Stimulated activated CD8-positive, alpha-beta memory T cell treated with anti-CD3 and anti-CD28 coated beads, Interleukin-7, amount 100 ng/mL, for 24 hours (primary cell): ENCODE measurements at places on chromosomes 6 and 20.

GRCh38 chr6:108562503-108562993, 1.8 kb downstream of the FOXO3 start:
- no peak for DNase-seq

- no peak for DNase-seq
These were observed 105.9 kb upstream of the ID4 start for GRCh38 chr6:19731282-19731681.

DNA sequence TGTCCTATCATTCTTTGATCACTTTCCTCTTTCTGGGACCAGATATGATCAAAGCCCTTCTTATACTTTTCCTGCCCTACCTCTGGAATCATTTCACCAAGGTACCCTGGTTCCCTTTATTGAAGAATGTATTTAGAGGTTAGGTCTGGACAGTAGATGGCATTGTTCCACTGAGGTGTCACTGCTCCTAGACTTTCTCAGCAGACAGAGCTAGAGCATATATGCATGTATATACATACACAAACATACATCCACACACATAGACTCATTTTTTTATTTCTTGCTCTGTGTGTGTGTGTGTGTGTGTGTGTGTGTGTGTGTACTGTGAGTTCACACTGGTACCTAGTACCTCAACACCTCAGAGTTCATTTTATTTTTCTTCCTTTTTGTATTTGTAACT, 40.9 kb downstream of the PTPRA start:
- no peak for DNase-seq

DNA sequence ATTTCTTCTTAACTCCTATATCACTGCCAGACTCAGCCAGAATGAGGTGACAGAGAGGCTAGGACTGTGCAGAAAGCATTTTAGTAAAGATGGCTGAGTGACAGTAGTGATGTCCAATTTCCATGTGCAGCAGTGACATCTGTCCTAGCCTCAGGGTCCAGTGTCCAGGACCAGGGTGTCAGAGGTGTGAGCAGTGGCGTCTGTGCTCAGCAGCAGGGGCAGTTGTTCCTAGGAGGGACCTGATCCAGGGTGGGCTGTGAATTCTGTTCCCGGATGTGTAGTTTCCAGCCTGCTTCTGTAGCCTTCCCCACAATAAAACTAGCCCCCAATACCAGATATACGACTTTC, 6.0 kb downstream of the HLA-B start:
- DNase-seq: no peak

- no peak for DNase-seq
These were observed 111.8 kb downstream of the HAO1 start for GRCh38 chr20:7828437-7828836.

GRCh38 chr6:109055771-109056235, 38.8 kb downstream of the SESN1 start:
- DNase-seq: no peak

GRCh38 chr6:27250277-27251111, 3.0 kb downstream of the PRSS16 start:
- DNase-seq: no peak

- DNase-seq: no peak
These were observed 121.9 kb upstream of the BTN3A2 start for GRCh38 chr6:26243132-26243531.

GRCh38 chr6:43724354-43724753, 36.8 kb upstream of the MRPS18A start:
- DNase-seq: no peak

- DNase-seq: no peak
These were observed 118.1 kb downstream of the IRF4 start for GRCh38 chr6:509676-510075.

GRCh38 chr6:11653028-11653583, 115.6 kb downstream of the TMEM170B start:
- no peak for DNase-seq

DNA sequence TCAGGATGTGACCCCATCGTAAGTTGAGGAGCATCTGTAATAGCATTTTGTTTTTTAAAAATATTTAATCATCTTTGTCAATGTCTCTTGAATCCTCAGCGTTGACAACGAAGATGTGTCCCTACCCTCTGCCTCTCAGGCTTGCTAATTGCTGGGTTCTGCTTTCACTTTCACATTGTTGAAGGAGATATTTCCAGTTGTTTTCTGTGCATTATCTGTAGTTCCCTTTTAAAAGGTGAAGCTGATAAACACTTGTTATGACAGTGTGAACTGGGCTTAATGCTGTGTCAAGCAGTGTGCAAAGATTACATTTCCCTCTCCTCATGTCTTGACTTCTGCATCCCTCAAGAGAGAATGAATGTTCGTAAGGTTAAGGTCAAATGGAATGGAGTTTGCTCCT, 54.9 kb downstream of the CSE1L start:
- no peak for DNase-seq

GRCh38 chr6:143692696-143693095, 14.9 kb downstream of the PHACTR2 start:
- no peak for DNase-seq

GRCh38 chr6:85473748-85474147, 23.9 kb downstream of the NT5E start:
- DNase-seq: no peak

GRCh38 chr6:25402125-25402524, 123.0 kb downstream of the CARMIL1 start:
- no peak for DNase-seq

GRCh38 chr6:29259721-29260120, 41.8 kb upstream of the OR14J1 start:
- no peak for DNase-seq

DNA sequence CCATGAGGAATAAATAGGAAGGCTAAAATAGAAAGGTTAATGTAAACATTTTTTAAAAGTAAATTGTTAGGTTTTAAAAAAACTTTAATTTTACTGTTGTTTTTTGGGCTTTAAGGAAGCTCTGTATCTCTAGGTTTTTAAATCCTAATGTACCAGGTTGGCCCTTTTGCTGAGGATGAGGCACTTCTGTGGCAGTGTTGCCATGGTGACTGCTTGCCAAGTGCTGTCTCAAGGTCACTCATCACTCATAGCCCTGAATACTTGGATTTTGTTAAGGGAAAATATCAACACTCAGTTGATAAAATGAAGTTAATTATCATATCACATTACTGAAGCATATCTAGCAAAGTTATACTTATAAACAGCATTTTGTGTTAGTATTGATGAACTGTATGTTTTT, 50.2 kb downstream of the NCOA3 start:
- DNase-seq: no peak

DNA sequence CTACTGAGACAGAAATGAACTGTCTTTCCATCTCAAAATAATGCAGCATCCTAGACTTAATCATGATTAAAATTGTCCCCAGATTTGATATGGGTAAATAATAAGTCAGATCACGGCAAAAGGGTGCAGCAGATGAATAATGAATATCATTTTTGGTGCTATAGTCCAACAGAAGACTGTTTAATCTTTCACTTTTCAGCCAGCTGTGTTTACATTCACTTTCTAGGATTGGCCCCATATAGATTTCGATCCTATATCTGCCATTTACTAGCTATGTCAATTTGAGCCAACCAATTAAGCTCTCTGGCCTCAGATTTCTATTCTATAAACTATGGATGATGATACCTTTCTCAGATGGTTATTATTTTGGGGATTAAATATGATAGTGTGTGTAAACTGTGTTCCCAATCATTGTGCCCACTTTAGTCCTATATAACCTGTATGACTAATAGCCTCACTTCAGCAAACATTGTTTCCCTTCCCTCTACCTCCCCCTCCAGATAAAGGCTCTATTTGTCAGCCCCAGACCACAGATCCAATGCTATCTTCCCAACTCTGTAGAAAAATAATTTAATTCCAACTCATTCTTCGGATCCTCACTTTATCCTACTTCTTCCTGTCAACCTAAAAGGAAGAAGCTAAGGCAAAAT, 53.6 kb upstream of the NT5E start:
- no peak for DNase-seq

- DNase-seq: no peak
These were observed 257.8 kb upstream of the KCNQ5 start for GRCh38 chr6:72363844-72364740.

DNA sequence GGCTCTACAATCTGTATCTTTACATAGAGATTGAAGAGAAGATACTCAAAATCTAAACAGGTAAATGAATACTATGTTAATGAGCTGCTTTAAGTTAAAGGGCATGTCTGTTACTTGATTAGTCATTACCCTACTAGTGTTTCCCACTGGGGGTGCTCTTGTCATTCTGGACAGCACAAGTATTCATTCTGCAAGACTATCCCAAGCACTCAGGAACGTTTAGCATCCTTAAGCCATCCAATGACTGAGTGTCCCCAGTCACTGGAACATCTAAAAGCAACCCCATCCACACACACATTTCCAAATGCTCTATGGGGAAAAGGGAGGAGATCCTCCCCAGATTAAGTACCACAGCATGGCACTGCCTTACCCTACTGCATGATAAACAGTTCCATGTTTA, 25.7 kb downstream of the EZR start:
- DNase-seq: no peak
